Brain pericyte (primary cell): ENCODE measurements at places on chromosomes 5 and 9.

DNA sequence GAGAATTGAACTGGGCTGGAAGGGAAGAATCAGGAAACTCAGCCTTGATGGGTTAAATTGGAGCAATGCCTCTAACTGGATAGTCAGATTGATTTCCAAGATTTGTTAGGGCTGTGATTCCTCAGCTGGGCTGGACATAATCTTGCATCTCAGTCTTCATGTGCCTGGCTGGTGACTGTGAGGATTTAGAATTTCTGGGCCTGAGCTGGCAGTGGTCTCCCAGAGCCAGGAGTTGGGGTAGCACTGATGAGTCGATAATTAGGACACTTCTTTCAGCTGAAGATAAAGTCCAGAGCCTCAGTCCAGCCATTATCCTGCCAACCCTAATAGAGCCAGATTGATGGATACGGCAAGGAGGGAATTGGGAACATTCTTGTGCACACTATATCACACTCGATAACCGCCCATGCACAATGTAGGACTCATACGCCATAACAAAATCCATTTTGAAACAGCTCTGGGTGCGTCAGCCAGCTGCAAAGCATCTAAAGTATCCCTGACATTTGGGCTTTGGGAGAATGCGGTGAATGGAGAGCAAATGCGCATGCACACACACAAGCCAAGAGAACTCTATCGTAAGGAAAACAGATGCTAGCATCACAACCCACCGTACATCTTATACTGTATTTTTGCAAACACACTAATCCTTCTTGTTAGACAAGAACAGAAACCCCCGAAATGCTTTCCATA is 405.1 kb upstream of the KLF4 start:
- DNase-seq: no peak

- DNase-seq: no peak
Measured at GRCh38 chr5:79872291-79872690, 118.8 kb downstream of the MTX3 start.

DNA sequence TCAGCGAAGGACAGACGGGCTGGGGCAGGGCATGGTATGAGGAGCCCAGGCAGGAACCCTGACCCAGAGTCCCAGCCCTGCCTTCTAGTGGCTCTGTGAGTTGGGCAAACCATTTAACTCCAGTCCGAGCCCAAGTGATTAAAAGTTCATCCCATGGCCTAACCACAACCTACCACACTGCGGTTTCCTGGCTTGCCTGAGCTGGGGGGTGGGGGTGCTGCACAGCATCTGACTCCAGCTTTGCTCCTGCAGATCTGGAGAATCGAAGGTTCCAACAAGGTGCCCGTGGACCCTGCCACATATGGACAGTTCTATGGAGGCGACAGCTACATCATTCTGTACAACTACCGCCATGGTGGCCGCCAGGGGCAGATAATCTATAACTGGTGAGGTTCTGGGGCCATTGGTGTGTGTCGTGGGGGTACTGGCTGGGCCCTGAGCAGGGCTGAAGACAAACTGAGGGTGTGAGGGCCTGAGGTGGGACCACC is 49.0 kb downstream of the STOM start:
- DNase-seq: no peak

DNA sequence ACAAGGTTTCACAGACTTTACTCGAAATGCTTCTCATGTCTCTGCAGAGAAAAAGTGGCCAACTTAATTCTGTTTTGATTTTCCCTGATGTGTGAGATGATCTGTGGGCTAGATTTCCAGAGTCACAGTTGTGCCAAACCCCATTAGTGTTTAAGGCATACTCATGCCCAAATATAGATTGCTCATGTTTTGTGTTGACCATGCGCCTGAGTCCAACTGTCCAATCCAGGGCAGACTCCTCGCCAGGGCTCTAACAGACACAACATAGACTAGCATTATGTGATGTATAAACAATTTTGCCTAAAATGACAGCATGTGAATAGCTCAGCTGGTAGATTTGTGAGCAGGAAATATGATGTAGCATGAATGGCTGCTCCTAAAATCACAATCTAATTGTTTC is 128.1 kb downstream of the PRDM6 start:
- no peak for DNase-seq

DNA sequence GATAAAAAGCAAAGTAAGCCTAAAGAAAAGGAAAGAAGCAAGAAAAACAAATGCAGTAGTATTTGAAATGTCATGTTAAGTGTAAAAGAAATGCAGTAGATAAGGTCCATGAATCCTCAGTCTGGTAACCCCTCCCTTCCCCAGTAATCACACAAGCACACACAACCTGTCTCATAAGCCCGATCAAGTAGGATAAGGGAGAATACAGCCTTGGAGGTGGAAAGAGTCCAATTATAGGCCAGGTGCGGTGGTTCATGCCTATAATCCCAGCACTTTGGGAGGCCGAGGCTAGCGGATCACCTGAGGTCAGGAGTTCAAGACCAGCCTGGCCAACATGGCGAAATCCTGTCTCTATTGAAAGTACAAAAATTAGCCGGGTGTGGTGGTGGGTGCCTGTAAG is 117.9 kb downstream of the GADD45G start:
- no peak for DNase-seq

- no peak for DNase-seq
Measured at GRCh38 chr5:56142614-56143372, 90.3 kb downstream of the ANKRD55 start.

GRCh38 chr5:121189342-121190305 is 662.1 kb upstream of the FTMT start:
- peak; percentile 67 for DNase-seq

DNA sequence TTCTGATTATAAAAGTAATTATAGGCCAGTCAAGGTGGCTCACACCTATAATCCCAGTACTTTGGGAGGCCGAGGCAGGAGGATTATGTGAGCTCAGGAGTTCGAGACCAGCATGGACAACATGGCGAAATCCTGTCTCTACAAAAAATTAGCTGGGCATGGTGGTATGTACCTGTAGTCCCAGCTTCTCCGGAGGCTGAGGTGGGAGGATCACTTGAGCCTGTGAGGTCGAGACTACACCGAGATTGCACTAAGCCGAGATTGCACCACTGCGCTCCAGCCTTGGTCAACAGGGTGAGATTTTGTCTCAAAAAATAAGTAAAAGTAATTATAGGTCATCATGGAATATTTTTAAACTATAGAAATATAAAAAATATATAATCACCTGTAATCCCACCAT is 18.1 kb downstream of the IRF1 start:
- no peak for DNase-seq

- DNase-seq: no peak
Measured at GRCh38 chr9:126419475-126419874, 92.8 kb downstream of the MVB12B start.

- no peak for DNase-seq
Measured at GRCh38 chr5:66821688-66822429, 225.7 kb downstream of the MAST4 start.

- no peak for DNase-seq
Measured at GRCh38 chr5:38680094-38680825, 123.8 kb upstream of the LIFR start.

DNA sequence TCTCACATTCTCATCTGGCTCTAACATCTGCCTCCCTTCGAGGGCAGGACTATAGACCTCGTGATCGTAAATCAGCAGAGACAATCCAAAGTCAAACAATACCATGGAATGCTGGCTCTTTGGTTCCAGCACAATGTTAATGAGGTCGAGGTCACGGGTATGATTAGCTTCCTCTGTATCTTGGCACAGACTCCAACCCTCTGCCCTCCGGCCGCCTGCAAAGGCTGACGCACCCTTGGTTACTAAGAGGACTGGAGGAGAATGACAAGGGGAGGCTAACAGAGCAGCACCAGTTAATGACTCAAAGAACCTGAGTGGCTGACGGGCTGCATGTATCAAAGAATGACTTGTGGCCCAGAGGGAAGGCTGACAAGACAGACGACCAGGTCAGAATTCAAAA is 10.1 kb downstream of the LHFPL2 start:
- no peak for DNase-seq

DNA sequence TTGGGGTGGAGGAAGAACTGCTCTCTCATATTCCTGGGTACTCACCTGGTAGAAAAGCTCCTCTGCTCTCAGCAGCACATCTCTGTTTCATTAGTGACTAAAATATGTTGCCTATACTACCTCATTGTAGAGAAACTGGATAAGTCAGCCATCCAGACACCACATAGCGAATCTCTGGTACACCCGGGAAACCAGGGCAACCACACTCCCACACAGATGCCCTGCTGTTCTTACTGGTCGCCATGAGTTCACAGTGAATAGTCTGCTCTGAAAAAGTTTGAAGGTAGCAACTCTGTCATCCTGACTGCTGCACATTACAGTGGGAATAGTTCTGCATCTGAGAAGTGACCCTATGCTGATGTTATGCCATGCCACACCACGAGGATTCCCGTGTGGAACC is 135.0 kb downstream of the ENTREP1 start:
- no peak for DNase-seq

GRCh38 chr5:54645882-54646355 is 128.4 kb downstream of the SNX18 start:
- DNase-seq: no peak

DNA sequence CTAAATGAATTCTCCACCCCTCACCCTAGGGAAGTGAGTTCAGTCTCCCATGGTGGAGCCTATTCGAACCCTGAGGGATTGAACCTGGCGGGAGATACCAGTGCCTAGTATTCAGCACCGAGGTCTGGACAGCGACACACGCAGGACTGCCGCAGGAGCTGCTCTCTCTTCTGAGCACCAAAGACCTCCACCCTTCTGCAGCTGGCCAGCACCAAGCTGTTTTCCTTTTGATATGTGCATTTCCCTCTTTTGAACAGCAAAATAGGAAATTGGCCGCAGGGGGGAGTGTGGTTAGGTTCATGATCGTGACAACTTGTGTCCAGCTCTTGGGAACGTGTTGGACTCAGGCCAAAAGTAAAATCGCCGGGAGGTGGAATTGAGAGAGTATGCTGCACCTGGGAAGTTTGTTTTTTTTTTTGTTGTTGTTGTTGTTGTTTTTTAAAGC is 1.2 kb upstream of the PCSK1 start:
- DNase-seq: peak; percentile 32

DNA sequence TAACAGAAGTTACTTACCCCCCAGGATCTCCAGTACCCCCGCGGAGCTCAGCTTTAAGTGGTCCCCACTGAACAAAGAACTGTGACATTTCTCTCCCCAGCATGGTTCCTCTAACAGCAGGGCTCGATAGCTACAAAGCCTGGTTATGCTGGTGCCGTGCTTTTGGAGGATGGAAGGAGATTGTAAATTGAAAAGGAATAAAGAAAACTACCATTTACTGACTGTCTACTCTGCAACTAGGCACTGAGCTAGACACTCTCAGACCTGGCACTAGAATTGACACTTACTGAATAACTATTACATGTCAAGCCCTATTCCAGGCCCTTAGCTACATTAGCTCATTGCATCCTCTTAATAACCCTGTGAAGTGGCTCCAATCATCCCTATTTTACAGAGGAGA is 145.3 kb downstream of the TTLL11 start:
- DNase-seq: no peak

- DNase-seq: no peak
Measured at GRCh38 chr9:70400107-70400892, 14.2 kb downstream of the KLF9 start.

- no peak for DNase-seq
Measured at GRCh38 chr9:122777935-122778627, 10.7 kb upstream of the OR5C1 start.

- DNase-seq: no peak
Measured at GRCh38 chr5:16577677-16578076, 39.1 kb downstream of the RETREG1 start.

GRCh38 chr5:32462618-32463017 is 18.1 kb upstream of the ZFR start:
- DNase-seq: no peak

GRCh38 chr5:138435943-138436342 is 2.9 kb upstream of the REEP2 start:
- no peak for DNase-seq

- no peak for DNase-seq
Measured at GRCh38 chr5:60903356-60903755, 41.5 kb downstream of the ERCC8 start.

DNA sequence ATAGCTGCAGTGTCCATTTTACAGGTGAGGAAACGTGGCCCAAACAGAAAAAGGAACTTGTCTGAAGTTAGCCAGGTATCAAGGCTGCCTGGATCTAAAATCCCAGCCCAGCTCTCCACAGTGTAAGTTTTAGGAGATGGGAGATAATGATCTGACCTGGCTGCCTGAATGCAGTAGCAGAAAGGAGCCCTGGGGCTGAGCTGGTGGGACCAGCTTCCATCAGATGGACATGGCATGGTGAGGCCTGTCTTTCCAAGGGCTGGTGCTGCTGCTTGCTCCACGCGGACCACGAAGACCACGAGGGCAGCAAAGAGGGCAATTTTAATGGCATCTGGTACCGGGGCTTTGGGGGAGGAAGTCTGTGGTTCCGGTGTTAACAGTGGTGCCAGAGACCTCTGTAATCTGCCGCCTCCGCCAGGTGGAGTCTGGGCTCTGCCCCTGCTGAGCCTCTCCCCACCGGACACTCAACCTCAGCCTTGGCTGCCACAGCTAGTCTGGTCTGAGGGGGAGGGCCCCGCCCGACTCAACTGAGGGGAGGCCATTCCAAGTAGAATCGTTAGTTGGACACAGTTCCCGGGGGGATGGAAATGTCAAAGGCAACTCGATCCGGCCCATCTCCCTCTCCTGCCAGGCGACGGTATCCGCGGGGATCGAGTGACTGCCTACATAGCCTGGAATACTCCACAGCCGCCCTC is 650 bp downstream of the MYORG start:
- DNase-seq: no peak

DNA sequence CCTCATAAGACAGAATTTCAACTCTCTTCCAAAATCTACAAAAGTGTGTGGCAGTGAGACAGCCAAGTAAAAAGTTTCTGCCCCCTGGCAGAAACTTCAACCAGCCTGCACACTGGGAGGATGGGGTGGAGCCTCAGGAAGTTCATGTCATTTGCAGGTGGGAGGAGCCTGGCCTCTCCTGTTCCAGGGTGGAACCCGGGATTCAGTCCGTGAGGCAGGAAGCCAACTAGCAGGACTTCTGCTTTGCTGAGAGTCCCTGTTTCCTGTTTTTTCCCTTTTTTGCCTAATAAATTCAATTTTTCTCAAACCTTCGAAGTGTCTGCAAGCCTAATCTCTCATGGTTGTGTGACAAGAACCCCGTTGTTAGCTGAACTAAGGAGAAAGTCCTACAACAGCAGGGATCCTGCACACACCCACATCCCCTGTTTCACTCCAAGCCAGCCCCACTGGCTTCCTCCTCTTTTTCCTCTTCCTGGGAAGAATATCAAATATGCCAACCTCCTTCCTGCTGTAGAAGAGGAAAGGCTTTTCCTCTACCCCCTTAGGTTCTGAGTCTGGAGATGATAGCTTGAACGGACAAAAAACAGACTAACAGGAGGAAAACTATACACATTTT is 69.3 kb downstream of the ALDH7A1 start:
- no peak for DNase-seq

GRCh38 chr5:115333164-115333563 is 36.7 kb upstream of the CCDC112 start:
- DNase-seq: peak; percentile 82

- DNase-seq: no peak
Measured at GRCh38 chr9:79801459-79801858, 229.7 kb downstream of the TLE4 start.

GRCh38 chr5:58582019-58582802 is 664 bp upstream of the RAB3C start:
- DNase-seq: no peak

GRCh38 chr9:2749485-2749884 is 32.2 kb downstream of the KCNV2 start:
- DNase-seq: no peak
